ENCODE measurements at places on chromosomes 6 and 20.

- DNase-seq, result peak; percentile 69
Observed at GRCh38 chr6:134174672-134175531, 122.5 kb upstream of the SLC2A12 start.

- no peak for DNase-seq
Observed at GRCh38 chr6:5657684-5658430, 348.9 kb downstream of the NRN1 start.

DNA sequence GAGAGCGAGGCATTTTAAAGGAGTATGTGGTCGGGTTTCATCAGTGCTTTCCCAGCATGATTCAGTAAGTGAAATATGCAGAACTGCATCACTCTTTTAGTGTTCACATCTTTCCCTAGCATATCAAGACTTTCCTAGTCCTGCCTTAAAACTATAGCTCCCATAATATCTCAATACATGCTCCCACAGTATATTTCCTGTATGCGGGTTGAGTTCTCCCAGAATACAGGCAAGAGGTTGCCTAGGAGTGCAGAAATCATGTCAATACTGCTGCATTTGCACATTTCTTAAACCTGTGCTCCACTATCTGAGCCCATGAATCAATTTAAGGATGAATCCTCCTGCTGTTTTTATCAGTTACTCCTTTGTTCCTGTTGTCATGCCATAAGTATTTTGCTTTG lies 386.6 kb upstream of the SLC35B3 start:
- no peak for DNase-seq

DNA sequence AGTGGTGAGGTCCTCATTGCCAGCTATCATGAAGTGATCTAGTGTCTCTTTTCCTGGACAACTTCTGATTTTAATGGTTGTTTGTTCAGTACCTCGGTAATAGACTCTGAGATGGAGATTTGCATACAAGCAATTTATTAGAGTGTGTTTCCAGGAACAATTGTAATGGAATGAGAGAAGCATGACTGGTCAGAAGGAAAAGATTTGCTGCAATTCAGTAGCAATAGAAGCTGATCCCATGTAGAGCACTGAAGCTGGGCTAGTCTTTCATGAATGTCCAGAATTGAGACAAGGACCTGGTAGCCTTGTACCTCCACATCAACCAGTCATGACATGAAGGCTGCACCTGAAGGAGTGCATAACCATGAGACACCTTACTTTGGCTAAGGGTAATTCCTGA lies 526.5 kb downstream of the NKAIN2 start:
- DNase-seq, result no peak

Data from NCI-H524 treated with DMSO at 0.1 percent for 48 hours (cell line).